ENCODE measurements at places on chromosomes 7 and 10.

DNA sequence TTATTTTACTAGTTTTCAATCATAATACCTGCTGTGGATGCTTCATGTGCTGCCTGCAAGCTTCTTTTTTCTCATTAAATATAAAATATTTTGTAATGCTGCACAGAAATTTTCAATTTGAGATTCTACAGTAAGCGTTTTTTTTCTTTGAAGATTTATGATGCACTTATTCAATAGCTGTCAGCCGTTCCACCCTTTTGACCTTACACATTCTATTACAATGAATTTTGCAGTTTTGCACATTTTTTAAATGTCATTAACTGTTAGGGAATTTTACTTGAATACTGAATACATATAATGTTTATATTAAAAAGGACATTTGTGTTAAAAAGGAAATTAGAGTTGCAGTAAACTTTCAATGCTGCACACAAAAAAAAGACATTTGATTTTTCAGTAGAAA is 103.0 kb downstream of the PTEN start:
- ATAC-seq = no peak

- no peak for ATAC-seq
Observed at GRCh38 chr7:142407939-142408570, 150.2 kb upstream of the PRSS58 start.

- no peak for ATAC-seq
Observed at GRCh38 chr7:5597772-5598171, 174.1 kb upstream of the TNRC18 start.

DNA sequence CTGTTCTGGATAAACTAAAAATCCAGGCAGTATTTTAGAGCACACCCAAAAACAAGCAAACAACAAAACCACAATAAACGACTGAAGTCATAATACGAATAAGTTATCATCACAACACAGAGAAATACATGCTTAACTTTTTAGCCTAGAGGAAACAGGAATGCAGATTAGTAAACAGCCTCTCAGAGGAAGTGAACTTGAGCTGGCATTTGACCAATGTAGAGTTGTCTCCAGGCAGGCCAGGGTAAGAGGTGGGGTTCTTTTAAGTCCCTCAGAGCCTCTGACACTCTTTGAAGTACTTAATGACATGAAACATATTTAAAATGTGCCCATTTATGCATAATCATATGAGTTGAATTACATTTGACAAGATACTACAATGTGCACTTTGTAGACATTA is 43.3 kb upstream of the PLXDC2 start:
- ATAC-seq = no peak

DNA sequence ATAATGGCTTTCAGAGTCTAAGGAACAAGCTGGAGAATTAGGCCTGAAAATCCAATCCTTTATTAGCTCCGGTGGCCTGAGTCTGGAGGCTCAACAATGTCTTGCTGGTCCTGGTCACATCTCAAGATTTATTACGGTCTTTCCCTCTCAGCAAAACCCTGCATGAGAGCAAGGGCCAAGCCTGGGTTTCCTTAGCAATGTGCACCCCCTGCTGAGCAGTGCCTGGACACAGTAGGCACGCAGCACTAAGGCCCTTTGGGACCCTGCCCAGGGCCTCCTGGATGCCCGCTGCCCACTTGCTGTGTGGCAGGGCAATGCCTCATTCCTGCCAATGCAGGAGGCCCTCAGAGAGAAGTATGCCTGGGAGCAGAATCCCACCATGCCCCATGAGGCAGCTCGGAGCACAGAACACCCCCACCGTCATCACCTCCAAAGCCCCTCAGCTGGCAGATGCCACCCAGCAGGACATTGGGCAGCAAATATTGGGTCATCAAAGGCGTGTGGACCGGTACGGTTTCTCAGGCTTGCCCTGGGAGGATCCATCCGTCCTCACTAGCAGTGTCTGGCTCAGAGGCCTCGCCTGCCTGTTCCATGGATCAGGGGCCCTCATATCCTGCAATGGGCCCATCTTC is 156.4 kb downstream of the OAT start:
- ATAC-seq = no peak

GRCh38 chr7:21912305-21912704 is 33.4 kb downstream of the CDCA7L start:
- ATAC-seq = no peak

DNA sequence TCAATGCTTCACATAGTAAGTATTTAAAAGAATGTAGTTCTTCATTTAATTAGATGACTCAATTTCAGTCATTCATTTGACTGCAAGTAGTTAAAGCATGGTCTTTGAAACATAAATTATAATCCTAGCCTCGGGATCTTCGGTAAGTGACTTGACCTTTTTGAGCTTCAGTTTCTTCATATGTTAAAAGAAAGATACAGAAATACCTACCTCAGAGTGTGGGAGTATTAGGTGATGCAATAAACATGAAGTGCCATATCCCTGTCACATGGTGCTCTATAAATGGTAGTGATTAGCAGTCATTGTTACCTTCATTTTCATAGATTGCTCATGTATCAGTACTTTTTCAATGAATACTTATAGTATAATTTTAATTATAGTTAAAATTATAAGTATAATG is 31.2 kb upstream of the UMAD1 start:
- ATAC-seq = no peak

Data from esophagus mucosa (tissue), 1 donor.